ENCODE measurements at places on chromosomes 1 and 21. TPM values are rescaled to one million over a fixed set of nuclear protein-coding genes. Genes with fewer than 3 reads are reported as not detected.

OR10J4 gene
- total RNA-seq, result not detected

BNIPL gene
- 0.38 TPM for total RNA-seq

OPRD1 gene
- not detected for total RNA-seq

CREB3L4 gene
- 4.6 TPM for total RNA-seq

RGS8 gene
- 0.28 TPM for total RNA-seq

CA6 gene
- total RNA-seq, result not detected

GJC2 gene
- total RNA-seq, result 2.7 TPM

SLAMF8 gene
- not detected for total RNA-seq

LCE3E gene
- total RNA-seq, result not detected

RSPH1 gene
- under 0.01 TPM for total RNA-seq

SEMA4A gene
- total RNA-seq, result 0.19 TPM

CYP4Z1 gene
- not detected for total RNA-seq

ADORA1 gene
- total RNA-seq, result 0.38 TPM

RCSD1 gene
- total RNA-seq, result 1.7 TPM

RIPPLY3 gene
- not detected for total RNA-seq

COL6A1 gene
- 1,625 TPM for total RNA-seq

UMODL1 gene
- total RNA-seq, result under 0.01 TPM

MEX3A gene
- total RNA-seq, result 1.2 TPM

AGRN gene
- total RNA-seq, result 25.9 TPM

FCRL5 gene
- not detected for total RNA-seq

EFCAB14 gene
- 35.2 TPM for total RNA-seq

HSD3B1 gene
- not detected for total RNA-seq

SPATA17 gene
- 1.1 TPM for total RNA-seq

AADACL3 gene
- not detected for total RNA-seq
